ENCODE measurements at places on chromosomes 1 and 21. TPM values are rescaled to one million over a fixed set of nuclear protein-coding genes. Genes with fewer than 3 reads are reported as not detected.

Gene RNU1-4
- total RNA-seq: under 0.01 TPM

Gene ALDH9A1
- 63.2 TPM for total RNA-seq

Gene GJC2
- 1.1 TPM for total RNA-seq

Gene NR5A2
- total RNA-seq: 0.31 TPM

Gene DCLRE1B
- 6.4 TPM for total RNA-seq

Gene NPPB
- total RNA-seq: 0.47 TPM

Gene NR0B2
- total RNA-seq: not detected

Gene CYP4A22
- not detected for total RNA-seq

Gene OR6N1
- not detected for total RNA-seq

Gene IL24
- total RNA-seq: not detected

Gene C2CD2
- 8.3 TPM for total RNA-seq

Gene BRWD1
- total RNA-seq: 377 TPM

Gene CBS
- total RNA-seq: 68.3 TPM

Gene RUNX1
- 2.0 TPM for total RNA-seq

Gene MRPL55
- total RNA-seq: 24.8 TPM

Gene NIBAN1
- 2.8 TPM for total RNA-seq

Gene OR2L3
- total RNA-seq: 1.2 TPM

Gene APCS
- total RNA-seq: not detected

Gene OR2M7
- not detected for total RNA-seq

Gene CD2
- not detected for total RNA-seq

Gene NBPF11
- 12.0 TPM for total RNA-seq

Gene LCE2C
- not detected for total RNA-seq

Gene CD34
- total RNA-seq: 1.6 TPM

Gene OLFML3
- total RNA-seq: 22.5 TPM

Gene EXTL1
- total RNA-seq: 2.3 TPM
